Activated CD8-positive, alpha-beta memory T cell treated with anti-CD3 and anti-CD28 coated beads for 1 hour (primary cell): ENCODE measurements at places on chromosomes 4 and X.

GRCh38 chr4:115515366-115515765 lies 401.9 kb upstream of the NDST4 start:
- no peak for DNase-seq

DNA sequence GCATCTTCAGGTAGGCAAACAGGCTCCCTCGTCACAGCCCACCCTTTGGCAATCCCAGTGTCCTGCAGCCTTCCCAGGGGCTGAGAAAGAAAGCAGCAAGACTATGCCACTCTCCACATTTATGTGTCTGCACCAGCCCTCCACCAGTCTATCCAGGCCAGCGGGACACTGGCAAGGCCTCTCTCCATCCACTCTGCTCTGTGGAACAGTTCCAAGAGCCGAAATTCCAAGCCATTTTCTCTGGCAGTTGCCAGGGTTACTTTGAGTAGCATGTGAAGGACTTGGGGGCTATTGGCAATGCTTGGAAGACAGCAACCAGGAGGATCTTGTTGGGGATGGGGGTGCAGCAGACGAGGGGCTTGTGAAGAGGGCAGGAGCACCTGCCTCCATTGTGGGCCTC lies 52.1 kb downstream of the TSC22D3 start:
- DNase-seq, result no peak

DNA sequence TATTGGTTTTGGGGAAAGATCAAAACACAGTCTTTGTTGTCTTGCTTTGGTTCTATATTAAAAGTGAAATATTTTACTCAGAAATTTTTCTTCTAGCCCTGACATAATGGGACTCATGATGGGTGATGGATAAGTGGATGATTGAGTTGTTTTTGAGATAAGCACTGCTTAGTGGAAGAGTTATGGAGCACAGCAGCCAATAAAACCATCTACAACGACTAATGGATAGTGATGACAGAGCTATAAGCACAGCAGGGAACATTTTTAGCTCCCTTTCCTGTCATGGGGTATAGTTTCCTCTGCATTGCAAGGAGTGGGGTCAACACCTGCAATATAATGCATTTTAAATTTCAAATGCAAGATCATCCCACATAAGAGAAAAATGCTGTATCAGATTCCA lies 812.4 kb downstream of the STPG2 start:
- DNase-seq, result no peak

- DNase-seq, result no peak
Observed at GRCh38 chr4:154132406-154132805, 343.5 kb upstream of the SFRP2 start.

GRCh38 chr4:30837131-30837539 lies 117.0 kb downstream of the PCDH7 start:
- DNase-seq, result no peak

DNA sequence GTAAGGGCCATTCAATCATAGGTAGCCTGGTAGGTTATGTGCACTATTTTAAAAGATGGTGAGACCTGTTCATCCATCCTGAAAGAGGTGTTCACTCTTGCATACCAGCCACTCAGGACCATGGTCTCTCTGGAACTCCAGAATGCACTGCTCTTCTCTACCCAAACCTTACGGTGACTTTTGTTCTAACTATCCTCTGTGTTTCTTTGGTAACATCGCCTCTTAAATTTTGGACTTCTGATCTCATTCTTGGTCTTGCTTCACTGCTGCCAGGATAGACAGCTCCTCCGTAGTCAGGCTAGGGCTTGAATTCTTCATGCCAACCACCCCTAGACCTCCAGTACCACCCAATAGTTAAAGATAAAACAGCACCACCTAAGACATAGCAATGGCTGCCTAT lies 346.3 kb upstream of the GALNT7 start:
- no peak for DNase-seq

DNA sequence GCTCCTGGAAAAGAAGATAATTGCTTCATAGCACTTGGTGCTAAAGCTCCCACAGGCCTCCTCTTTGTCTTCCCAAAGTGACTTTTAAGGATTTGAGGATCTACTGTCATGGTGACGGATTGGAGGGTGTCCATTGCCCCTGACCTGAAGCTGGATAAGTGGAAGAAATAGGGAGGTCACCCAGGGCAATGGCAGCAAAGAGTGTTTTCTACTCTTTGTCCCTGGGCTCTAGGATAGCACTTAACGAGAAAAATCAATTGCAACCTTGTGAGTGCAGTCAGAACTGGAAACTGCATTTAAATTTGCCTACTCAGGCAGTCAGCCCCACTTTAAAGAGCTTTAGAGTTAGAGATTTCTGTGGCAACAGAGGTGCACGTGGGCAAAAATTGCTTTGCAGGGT lies 43.7 kb upstream of the XK start:
- DNase-seq, result no peak

DNA sequence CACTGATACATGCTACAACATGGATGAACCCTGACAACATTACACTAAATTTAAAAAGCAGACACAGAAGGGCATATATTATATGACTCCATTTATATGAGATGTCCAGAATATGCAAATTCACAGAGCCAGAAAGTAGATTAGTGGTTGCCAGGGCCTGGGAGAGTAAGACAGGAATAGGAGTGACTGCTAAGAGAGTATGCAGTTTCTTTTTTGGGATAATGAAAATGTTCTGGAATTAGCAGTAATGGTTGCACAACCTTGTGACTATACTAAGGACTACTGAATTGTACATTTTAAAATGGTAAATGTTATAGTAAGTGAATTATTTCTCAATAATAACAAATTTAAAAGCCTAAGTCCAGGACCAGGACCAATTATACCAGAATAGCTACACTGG lies 29.5 kb upstream of the NUP54 start:
- DNase-seq, result no peak

DNA sequence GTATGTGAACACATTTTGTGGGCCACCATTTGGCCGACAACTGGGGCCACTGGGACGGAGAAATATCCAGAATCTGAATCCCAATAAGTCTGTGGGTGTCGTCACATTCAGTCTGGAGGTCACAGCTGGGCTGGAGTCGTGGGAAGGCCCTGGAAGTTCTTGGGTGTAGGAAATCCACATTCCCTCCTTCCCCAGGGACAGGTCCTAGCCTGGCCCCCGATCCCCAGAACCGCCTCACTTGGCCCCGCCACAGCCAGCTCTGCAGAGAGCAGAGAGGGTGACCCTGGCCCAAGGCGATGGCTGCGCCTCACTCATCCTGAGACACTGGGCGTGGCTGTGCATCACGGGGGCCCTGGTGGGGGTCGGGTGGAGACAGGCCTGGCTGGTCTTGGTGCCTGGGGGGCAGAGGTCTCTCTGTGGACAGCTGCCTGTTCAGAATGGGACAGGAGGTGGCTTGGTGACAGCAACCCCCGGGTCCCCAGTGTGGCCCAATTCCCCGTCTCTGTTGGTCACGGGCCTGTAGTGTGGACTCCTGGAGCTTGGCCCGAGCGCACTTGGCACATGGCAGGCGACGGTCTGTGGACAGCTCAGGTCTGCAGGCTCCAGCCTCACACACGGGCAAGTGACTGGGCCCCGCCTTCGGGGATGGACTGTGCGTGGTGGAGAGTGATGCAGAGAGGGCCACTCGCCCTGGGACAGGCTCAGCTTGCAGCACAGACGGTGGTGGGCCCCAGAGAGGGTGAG lies 16.4 kb downstream of the DOK7 start:
- no peak for DNase-seq

GRCh38 chr4:98689507-98690174 lies 31.2 kb upstream of the TSPAN5 start:
- DNase-seq, result no peak

- no peak for DNase-seq
Observed at GRCh38 chrX:38142610-38143009, 78.1 kb downstream of the SRPX start.

GRCh38 chr4:94653095-94653649 lies 104.6 kb upstream of the BMPR1B start:
- DNase-seq, result no peak

GRCh38 chr4:113739197-113739596 lies 22.3 kb downstream of the CAMK2D start:
- DNase-seq, result no peak

DNA sequence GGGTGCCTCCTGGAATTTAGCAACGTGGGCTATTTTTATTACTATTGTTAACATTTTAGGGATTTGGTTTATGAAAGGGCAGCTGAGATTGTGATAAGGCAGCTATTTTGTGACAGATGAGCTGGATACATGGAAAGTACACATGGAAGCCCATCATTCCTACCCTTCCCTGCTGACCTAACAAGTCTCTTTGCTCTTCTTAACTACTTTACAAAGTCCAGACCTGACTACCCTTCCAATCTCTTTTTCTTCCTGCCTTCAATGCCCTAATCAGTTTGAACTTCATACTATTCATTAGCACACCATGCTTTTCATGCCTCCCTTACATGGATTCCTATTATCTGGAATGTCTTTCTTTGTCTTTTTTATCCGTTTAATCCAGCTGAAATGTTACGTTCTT lies 9.4 kb upstream of the AFP start:
- no peak for DNase-seq

GRCh38 chr4:3856604-3857204 lies 90.5 kb downstream of the ADRA2C start:
- no peak for DNase-seq

- DNase-seq, result no peak
Observed at GRCh38 chr4:118224243-118224829, 128.5 kb downstream of the PRSS12 start.

- DNase-seq, result no peak
Observed at GRCh38 chr4:36081185-36081584, 163.1 kb downstream of the ARAP2 start.

DNA sequence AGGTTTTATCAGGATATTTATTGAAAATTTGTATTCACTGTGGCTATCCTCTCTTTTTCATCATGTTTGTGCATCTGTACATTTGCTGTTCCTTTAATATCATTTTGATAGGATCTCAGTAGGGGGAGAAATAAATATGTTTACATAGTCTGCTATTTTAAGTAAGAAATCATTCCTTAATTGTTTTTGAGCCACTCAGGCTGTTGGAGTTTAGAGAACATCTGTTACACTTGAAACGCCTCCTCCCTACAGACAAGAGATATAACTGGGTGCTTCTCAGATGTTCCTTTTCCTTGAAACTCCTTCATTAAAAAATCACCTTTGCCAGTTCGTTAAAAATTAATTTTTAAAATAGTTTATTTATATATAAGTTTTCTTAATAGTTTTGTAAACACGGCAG lies 59.4 kb downstream of the QRFPR start:
- no peak for DNase-seq

GRCh38 chrX:7019555-7019954 lies 128.0 kb upstream of the STS start:
- DNase-seq, result no peak

- DNase-seq, result no peak
Observed at GRCh38 chr4:117637347-117637746, 396.9 kb upstream of the NDST3 start.

GRCh38 chr4:113423631-113424030 lies 337.9 kb downstream of the CAMK2D start:
- DNase-seq, result no peak

DNA sequence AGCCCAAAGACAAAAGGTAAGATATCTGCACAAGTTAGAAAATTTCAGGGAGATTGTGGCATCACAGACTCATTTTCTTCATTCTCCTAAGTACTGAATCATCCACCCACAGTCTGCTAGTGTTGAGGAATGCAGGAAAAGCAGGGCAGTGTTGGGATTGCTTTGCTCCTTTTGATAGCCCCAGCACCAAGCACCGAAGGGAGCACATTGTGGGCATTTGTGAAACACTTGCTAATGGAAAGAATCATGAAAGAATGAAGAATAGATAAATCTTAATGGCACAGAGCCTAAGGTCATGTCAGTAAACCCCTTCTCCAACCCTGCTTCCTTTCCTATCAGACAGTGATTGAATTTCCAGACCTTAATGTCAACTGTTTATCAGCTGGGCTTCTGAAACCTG lies 103.1 kb upstream of the GPRIN3 start:
- no peak for DNase-seq

DNA sequence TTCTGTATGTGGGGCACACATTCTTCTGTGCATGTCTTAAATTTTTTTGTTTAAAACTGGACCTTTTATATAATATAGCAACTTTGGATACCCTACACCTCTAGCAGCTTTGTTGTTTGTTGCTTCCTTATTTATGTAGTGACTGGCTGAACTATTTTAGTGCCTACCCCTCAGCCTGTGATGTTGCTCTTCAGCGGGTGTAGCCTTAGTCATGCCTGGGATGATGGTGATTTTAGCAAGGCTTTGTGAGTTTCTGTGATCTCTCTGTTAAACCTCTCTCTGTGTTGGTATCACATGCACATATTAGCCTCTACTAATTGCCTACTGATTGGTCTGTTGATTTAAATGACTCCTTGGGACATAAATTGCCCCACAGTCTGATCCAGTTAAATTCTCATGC lies 22.8 kb downstream of the USP9X start:
- no peak for DNase-seq

DNA sequence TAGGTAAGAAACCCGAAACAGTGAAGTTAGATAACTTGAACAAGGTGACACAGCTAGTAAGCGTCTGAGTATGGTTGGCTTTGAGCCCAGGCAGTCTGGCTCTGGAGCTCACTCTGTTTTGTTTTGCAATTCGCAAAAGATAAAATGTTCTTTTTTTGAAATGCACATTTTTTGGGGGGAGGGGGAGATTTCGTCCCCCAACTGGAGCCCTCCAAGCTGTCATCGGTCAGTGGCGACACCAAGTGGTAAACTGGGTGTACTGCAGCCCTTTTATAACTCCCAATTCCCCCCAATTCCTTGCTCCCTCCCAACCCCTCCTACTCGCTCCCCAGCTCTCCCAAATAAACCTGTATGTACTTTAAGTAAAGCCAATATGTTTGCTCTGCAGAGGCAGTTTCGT lies 2.8 kb upstream of the CLCN5 start:
- no peak for DNase-seq

DNA sequence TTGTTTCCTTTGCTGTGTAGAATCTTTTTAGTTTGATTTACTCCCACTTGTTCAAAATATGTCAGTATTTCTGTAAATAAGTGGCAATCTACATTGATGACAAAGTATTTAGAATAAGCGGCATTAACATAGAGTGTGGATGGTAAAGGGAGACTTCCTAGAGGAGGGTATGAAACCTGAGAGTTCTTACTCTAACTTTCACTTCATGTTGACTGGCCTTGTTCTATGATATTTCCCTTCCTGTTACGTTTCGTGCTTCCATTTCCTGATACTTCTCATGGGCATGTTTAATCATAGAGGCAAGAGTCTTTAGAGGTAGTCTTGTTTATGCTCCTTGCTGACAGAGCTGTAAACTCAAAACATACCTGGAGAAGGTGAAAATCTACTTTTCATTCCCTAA lies 408.9 kb downstream of the GLUD2 start:
- DNase-seq, result no peak
